Activated CD4-positive, alpha-beta T cell treated with anti-CD3 and anti-CD28 coated beads, Interleukin-2, amount 50 U/mL, for 48 hours (primary cell): ENCODE measurements at places on chromosomes 4 and X.

- no peak for DNase-seq
These were observed 106.6 kb upstream of the SH3RF1 start for GRCh38 chr4:169377367-169377766.

DNA sequence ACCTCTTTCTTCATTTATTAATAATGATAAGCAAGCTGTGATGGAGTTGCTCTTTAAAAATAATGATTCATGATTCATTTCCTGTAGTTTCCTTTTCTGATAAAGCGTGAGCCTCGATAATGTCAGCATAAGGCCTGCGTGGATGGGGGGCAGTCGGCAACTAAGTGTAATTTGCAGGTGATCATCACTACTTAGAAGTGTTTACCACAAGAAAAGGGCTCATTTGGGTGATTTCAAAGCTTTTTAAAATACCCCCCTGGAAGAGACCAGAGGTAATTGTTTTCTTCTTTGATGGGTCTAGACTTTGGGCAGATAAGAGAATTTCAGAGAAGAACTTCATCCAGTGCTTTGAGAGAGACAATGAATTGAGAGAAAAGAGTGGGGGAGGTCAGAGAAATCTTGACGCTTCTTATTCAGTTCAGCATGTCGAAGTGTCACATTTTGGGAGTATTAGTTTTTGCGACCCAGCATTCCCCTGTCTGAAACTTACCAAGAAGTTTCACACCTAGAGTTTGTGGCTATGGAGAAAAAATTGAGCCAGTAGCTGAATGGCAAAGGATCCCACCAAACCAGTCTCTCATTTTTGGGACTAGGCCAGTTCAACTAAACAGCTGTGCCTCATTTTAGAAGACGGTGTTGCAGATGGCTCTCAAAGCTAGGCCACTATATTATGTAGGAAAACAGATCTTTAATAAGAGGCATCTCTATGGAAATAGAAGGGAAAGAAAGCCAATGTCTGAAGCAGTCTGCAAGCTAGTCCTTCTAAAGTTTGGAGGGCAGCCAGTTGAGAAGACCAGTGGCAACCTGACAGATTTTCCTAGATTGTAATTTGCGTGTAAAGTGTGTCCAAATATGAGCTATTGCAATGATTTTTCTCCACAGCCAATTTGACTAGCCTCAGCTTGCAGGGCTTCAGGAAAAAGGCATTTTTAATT is 171.0 kb upstream of the PPP1R2C start:
- no peak for DNase-seq

GRCh38 chrX:126557151-126557550 is 4.5 kb upstream of the DCAF12L1 start:
- DNase-seq: no peak

- no peak for DNase-seq
These were observed 191.4 kb downstream of the TSPAN5 start for GRCh38 chr4:98466868-98467599.

GRCh38 chr4:20698382-20698781 is 1.9 kb upstream of the PACRGL start:
- DNase-seq: no peak

- no peak for DNase-seq
These were observed 219.4 kb downstream of the NKX6-1 start for GRCh38 chr4:84279678-84280077.

- DNase-seq: no peak
These were observed 169.2 kb upstream of the MAGEB18 start for GRCh38 chrX:25968920-25969319.

GRCh38 chr4:165524532-165525190 is 145.9 kb downstream of the CPE start:
- no peak for DNase-seq

- DNase-seq: no peak
These were observed 98.2 kb upstream of the ARSJ start for GRCh38 chr4:114077610-114078009.

GRCh38 chrX:43750248-43750676 is 94.2 kb downstream of the MAOA start:
- peak; percentile 3 for DNase-seq

GRCh38 chrX:72421797-72422196 is 116.1 kb upstream of the CITED1 start:
- no peak for DNase-seq

DNA sequence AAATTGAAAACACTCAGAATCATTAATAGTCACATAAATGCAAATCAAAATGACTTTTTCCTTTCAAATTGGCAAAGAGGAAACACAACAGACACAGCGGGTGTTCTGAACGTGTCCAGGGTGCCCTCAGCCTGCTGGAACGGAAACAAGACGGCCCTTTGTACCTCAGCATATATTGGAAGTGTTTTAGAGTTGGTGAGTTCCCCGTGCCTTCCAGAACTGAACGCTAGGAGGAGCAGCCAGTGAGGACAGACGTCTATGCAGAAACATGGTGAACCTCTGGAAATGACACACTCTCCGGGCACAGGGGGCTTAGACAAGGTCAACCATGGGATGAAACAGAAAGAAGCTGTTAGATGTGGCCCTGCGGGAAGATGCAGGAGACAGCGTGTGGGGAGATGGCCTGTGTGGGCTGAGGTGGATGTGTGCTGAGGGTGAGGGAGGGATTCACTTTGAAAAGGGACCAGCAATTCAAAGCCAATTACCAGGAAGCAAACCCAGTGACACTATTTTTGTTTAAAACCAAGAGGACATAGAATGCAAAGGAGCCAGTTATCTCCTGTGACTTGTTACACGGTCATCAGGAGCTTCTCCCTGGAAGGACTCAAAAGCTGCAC is 40.4 kb downstream of the RNF212 start:
- DNase-seq: peak; percentile 68

DNA sequence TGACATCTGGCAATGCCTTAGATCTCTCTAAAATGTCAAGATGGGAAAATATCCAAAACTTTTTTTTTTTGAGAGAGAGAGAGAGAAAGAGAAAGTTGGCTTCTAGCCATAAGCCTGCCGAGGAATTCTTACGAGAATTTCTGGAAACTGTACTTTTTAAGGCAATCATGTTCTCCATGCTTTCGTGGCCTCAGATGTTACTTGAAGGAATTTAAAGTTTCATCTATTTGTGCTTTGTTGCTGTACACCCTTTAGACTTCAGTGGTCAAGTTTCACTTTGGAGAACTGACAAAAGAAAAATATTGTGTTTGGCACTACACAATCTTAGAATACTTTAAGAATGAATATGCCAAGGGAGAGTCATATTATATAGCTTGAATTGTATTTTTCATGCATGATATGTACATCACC is 53.9 kb downstream of the FAT4 start:
- no peak for DNase-seq

- DNase-seq: no peak
These were observed 4.2 kb upstream of the PPARGC1A start for GRCh38 chr4:23894021-23894420.

DNA sequence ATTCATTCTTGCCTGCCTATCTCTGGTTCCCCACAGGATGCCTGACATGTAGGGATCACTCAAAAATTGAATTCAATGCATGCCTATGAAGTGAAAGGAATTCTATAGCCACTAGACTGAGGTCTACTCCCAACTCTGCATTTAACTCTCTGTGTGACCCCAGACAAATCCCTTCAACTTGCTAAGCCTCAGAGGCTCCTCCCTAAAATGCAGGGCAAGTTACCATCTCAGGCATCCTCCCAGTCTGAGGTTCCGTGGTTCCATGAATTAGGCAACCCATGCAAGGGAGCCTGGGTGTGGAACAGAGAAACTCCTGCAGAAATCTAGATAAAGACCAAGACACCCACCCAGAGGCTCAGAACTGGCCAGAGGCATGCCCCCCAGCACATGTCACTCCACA is 6.6 kb downstream of the SRPX start:
- no peak for DNase-seq

DNA sequence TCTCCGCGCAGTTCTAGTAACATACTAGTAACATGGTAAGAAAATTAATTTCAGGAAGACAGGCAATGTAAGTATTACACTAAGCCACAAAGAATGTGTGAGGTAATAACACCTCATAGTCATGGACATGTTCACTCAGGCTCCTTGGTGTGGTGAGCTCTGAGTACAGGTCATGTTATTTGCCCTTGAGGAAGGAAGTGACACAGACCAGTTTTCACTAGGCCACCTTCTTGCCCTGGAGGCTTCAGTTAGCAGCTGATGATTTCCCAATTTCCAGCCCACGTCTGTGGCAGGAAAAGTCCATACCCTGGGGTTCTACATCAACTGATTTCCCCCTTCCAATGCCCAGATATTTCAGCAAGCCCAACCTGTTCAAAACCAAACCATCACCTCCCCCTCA is 6.7 kb downstream of the APOO start:
- no peak for DNase-seq

DNA sequence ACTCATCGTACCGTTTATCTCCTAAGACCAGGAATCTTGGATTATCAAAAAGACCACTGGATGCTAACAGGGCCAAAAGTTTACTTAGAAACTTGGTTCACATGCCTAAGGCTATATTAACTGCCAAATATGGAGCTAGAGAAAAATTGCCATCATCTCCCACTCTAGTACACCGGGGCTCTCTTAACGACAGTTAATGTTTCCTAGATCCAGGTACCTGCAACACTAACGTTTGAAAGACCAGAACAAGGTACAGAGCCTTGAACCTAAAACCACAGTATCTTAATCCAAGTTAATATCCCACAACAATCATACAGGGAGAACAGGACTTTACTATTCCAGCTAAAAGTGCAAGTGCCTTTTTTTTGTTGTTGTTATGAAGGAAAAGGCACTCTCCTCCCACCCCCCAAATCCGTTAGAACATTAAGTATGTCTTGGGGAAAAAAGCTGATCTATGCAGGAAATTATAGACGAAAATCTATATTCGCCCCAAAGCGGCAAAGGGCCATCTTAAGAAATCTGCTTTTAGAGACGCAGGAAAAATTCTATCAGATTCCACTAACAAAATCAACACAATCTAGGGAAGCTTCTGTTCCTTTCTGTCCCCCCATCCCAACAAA is 1.3 kb downstream of the G3BP2 start:
- DNase-seq: no peak

GRCh38 chr4:159946983-159947615 is 844.2 kb downstream of the RAPGEF2 start:
- no peak for DNase-seq

DNA sequence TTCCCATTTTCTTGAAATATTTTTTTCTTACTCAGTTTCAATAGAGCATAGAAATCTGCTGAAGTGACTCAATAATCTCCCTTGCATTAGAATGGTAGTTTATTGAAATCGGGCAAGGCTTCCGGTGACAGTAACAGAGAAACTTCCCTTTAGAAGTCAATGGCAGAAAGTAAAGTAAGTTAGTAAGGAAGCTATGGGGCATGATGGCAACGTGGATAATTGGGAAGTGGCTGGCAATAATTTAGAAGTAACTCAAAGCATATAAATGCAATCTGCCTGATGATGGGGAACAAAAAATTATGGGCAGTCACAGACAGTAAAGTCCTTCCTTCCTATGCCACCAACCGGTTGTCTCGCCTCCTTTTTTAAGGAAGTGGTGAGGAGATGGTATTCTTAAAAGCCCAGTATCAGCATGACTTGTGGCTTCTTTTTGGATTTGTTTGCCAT is 7.6 kb downstream of the CYBB start:
- DNase-seq: no peak

- peak; percentile 9 for DNase-seq
These were observed 34.7 kb downstream of the P2RY10 start for GRCh38 chrX:78979789-78980464.

DNA sequence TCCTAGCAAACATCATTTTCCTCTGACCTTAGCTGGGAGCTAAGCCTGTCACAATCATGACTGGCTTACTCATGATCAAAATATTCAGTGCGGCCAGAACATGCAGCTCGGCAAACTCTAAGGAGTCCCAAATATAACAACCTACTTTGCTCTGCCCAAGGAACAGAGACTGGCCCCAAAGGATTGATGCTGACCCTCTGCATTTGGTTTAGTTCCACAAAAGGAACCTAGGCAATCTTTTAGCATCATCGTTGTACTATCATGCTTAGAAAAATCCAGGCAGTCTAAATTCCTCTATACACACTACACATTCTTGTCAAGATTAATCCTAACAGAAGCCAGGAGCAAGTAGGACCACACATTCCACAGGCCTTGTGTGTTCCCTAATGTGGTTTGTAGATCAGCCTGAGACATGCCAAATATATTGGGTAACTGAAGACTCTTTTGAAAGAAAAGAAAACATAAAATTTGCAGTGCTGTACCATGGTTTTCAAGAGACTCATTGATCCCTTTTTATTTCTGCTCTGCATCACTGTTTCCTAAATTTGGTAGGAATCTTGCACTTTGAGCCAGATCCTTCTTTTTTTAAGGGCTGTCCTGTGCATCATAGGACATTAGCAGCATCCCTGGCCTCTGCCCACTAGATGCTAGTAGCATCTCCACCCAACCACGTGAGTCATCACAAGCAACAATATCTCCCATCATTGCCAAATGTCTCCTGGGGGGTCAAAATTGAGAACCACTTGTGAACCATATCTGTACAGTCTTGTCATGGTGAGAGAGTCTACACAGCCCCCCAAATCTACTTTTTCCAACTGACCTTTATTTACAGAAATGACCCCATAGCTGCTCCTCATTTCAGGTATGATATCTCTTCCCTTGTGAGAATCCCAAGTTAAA is 17.6 kb upstream of the CC2D2A start:
- DNase-seq: no peak

GRCh38 chr4:3766785-3767569 is 792 bp downstream of the ADRA2C start:
- DNase-seq: no peak

DNA sequence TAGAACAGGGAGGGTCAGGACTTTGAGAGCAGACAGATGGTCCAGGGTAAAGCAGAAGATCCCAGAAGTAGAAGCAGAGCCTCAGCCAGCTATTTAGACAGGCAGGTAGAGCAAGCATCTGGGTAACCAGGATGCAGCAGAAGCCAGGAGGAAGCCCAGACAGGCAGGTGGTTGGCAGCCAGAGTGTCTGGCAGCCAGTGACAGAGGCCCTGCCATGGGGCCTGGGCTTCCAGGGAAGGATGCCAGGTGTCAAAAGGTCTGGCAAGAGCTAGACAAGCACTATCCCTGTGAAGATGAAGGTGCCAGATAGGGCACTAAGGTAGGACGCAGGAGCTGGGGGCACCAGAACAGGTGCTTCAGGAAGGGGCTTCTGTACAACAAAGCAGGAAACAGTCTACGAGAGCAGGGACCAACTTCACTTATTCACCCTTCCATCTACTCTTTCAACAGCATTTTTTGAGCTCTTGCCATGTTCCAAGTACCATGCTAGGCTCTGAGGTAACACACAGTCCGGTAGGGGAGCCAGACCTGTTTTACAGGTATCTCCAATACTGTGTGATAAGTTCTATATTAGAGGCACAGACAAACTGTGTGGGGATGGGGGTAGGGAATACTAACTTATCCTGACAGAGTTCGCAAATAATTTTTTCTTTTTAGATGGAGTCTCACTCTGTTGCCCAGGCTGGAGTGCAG is 38.1 kb upstream of the GJB1 start:
- DNase-seq: no peak

- no peak for DNase-seq
These were observed 610.6 kb upstream of the DIPK2B start for GRCh38 chrX:45811326-45811725.

- no peak for DNase-seq
These were observed 33.0 kb downstream of the TFDP3 start for GRCh38 chrX:133185119-133185518.

- no peak for DNase-seq
These were observed 67.2 kb upstream of the SHISA3 start for GRCh38 chr4:42330002-42330592.
